HEK293T (cell line): ENCODE measurements at places on chromosomes 4 and X.
A peak's percentile ranks its signal among the peaks of the same experiment; 100 is the strongest.

- no peak for DNase-seq
These were observed 53.6 kb downstream of the PCDH19 start for GRCh38 chrX:100356351-100356896.

GRCh38 chrX:120147537-120147936 is 10.9 kb upstream of the RHOXF2 start:
- no peak for DNase-seq

DNA sequence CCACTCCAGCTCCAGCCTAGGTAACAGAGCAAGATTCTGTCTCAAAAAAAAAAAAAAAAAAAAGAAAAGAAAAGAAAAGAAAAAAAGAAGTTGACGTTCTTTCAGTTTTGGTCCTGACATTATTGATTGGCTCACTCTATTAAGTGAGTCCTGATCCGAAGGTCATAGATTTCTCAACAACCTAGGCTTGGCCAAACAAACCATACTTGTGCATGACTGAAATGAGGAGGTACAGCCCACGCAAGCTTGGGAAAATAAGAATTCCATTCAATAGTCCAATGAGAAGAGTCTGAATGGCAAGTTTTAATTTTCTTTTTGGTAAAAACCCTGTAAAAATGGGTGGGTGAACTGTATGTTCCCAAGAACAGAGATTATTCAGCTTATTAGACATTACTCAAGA is 3.2 kb upstream of the ETNPPL start:
- no peak for DNase-seq

DNA sequence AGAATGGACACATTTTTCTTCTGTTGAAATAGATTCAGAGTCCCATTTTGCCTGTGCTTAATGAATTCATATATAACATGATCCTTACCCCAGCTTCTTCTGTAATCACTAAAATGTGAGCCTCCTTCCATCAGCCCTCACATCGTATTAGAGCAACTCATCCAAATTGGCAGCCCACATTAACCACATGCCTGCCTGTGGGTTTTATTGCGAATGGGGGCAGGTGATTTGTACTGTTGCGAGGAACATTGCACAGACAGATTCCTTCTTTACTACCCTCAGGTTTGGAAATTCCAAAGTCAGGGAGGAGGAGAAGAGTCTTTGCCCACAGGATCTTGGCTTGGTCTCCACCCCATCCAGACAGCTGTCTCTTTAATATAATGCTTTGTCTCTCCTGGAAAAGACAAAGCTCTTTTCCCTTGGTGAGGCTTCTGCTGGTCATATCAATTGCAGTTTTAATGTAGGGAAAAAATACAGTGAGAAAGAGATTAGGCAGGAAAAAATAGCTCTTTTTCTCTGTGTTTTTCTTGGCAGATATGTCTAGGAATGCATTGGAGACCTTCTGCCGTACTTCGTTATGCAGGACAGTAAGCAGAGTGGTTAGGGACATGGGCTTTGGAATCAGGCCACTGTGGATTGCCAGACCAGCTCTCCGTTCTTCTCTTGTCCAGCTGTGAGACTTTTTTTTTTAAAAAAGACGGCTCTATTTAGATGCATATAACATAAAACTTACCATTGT is 371.2 kb downstream of the AFF2 start:
- no peak for DNase-seq

GRCh38 chr4:14361084-14361483 is 641.2 kb upstream of the CPEB2 start:
- no peak for DNase-seq

DNA sequence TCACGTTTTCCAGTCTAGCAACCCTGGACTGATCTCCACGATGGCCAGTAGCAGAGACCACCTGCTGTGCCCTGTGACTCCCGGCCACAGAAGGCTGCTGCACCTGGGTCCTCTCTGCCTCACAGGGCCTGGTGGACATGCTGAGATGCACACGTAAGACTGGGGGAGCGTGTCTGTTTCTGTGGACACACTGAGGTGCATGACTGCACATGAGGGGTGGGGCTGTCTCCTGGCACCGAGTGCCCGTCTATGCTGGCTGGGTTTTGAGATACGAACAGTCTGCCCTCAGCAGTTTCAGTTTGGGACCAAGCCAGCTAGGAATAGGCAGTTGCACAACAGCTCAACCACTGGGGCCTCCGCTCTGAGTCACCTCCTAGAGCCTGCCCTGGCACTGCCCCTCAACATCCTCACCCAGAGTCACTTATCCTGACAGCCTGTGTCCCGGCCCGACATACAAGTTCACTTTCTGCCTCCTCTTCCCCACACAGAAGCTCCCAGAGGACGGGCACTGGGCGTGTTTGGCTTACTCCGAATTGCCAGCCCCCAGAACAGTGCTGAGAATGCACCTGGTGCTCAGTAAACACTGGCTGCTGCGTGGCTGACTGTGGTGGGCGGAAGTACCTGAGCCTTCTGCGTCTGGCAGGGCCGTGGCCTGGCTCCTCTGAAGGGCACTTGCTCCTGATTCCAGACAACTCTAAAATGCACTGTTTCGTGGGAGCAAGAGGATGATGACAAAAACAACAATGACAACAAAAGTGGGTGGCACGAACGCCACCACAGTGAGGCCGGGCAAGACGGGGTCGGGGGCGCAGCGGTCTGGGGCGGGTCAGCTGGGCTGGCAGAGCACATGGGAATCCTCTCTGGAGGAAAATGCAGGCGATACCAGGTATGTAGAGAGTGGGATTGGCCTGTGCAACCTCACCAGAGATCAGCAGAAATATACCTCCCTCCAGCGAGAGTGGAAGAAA is 30.9 kb downstream of the RNF212 start:
- no peak for DNase-seq

- no peak for DNase-seq
These were observed 2.5 kb upstream of the PLP1 start for GRCh38 chrX:103774070-103774642.

DNA sequence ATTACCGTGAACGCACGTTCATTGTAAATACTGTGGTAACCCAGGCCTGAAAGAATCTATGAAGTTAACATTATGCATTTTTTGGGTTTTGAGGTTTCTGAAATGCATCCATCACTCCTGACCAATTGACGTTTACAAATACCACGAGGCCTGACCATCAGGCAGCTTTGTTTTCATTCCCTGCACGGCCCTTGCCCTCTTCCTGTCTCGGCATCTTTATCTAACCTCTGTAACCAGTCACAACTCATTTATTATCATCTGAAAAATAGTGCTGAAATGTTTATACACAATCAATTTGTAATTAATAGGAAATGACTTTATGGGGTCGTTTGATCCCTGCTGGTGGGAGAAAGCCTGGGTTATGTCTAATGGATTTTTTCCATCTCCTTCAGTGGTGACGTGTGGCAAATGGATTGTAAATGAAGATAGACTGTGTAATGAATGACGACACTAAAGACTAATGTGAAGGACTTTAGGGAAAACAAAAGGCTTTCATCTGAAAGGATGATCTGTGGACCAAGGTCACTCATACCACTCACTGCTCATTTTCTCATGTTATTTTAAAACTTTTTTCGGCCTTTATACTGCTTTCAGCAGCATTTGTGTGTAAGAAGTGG is 102.7 kb upstream of the SORBS2 start:
- DNase-seq = no peak

GRCh38 chr4:2882341-2882740 is 38.7 kb downstream of the ADD1 start:
- no peak for DNase-seq

DNA sequence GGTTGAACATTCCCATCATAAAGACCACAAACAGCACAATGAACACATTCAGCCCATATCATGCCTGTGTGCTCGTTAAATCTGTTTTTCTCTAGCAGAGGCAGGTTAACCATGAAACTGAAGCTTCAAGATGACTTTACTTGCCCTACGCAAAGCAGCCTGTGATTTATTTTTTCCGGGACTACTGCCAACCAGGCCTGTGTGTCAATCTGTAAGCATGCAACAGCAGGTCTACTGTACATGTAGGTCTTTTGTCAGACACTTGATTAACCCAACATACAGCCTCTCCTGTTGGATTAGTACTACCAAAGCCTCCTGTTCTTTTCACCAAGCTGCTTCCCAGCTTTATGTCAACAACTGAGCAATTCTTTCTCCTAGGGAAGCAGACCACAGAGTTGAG is 85.5 kb upstream of the ACSL1 start:
- no peak for DNase-seq

DNA sequence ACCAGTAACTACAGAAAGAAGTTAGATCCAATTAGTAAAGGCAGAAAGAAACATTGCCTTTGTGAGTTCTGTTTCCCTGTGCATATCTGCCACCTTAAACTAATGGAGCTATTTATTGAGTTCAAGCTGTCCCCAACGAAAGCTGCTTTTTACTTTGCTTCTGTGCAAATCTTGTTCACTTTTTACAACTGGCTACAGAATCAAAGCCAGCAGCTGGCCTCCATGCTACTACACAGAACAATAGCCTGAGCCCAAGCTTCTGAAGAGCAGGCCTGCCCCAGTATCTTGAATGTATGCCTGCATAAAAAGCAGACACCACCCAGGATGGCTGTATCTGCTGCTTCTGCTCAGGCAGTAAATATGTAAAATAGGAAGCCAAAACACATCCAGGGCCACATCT is 28.1 kb downstream of the ANK2 start:
- DNase-seq = no peak

GRCh38 chr4:1204286-1204827 is 32.0 kb upstream of the SPON2 start:
- no peak for DNase-seq

DNA sequence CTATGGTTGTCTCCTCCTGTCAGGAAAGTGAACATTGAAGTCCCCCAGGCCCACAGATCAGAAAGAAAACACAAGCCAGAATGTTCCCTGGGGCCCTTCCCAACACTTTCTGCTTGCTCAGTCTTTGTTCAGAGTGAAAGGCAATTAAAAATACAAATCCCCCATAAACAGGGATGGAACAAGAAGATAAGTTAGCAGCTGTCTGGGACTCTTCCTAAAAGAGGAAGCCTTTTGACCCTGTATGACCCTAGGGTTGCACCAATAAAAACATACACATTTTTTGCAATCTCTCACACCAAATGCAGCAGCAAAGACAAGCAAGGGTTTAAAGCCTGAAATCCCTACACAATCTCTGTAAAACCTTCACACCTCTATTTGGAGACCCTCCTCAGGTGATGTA is 22.6 kb downstream of the IRF2 start:
- DNase-seq = no peak

DNA sequence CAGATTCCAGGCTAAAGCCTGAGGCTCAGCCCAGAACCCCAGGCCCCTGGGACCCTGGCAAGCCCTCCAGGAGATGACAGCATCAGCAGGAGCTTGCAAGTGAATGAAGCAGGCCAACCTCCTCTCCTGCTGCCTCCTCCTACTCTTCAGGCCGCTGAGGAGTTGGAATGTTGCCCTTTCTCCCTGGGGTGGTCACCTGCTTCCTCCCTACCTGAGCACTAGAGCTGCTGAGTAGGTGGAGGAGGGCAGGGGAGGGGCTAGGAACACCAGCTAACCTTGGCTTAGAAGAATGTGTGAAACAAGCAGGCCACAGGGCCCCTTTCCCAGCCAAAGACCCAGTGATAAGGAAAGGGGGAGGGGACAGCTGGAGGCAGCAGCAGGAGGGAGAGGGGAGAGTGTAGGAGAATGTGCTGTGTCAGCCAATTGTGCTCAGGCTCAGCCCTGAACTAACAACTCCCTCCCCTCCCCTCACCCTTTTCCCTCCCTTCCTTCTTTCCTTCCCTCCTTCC is 58.0 kb downstream of the PJA1 start:
- peak; percentile 48 for DNase-seq

DNA sequence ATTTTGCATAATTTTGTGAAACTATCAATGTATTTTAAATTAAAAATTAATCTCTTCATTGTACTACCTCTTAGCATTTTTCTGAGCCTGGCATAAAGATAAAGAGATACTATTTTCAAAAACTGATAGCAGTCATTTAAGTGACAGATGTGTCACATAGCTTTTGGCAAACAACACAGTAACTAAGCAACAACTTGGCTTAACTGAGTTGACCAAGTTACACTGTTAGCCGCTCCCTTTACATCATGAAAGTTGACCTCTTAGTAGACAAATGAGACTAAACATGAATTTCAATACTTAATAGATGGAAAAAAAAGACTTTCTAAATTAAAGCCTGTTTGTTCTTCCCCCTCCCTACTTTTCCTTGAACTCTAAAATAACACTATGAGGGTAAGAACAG is 62.0 kb downstream of the ATP8A1 start:
- DNase-seq = no peak
